ENCODE measurements at places on chromosomes 4 and X.
A peak's percentile ranks its signal among the peaks of the same experiment; 100 is the strongest.

DNA sequence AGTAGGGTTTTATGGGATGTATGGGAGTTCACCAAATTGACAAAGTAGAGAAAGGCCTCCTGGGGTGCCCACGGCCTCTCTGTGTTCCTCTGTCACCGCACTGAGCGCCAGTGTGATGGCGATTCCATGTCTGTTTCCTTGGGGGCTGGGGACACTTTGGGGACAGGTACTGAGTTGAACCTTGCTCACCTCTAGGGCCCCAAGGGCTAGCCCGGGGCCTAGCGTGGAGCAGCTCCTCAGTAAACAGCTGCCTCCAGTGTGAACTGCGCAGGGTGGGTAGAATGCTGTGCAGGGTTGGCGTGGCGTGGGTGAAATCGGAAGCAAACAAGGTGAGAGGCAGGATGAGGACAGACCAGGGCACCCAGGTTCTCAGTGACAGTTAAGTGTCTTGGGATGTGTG lies 97.8 kb downstream of the PPP2R2C start:
- no peak for DNase-seq

DNA sequence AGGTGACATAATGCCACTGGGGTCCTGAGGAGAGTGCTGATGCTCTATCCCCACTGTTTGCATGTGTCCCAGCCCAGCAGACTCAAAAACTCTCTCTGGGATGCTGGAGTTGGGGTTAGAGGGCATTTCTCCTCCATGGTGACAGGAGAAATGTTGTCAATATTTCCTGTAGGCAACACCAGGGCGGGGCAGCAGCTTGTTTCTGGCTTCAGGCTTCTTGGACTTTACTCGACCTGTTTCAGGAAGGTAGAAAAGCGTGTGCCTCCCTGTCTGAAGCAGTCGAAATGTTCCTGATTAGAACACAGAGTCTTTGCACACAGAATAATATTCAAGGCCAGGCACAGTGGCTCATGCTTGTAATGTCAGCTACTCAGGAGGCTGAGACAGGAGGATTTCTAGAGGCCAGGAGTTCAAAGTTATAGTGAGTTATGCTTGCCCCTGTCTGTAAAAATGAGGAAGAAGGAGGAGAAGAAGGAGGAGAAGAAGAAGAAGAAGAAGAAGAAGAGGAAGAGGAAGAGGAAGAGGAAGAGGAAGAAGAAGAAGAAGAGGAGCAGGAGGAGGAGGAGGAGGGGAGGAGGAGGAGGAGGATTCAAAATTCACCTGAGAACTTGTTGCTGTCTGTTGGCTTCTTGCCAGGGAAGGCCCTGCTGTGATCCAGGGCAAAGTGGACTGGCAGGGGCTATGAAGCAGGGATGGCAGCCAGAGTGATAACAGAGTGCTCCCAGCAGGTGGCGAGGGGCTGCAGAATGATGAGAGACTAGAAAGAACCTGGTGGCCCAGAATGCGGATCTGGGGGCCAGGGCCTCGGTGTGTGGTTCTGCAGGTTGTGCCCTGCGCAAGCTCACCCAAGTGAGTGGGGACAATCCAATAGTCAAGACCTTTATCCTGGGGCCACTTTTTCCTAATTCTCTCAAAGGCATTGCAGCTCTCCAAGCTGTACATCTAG lies 82.9 kb downstream of the RTL5 start:
- no peak for DNase-seq

- DNase-seq = no peak
Observed at GRCh38 chrX:12011075-12011474, 127.2 kb upstream of the FRMPD4 start.

- DNase-seq = no peak
Observed at GRCh38 chr4:181307824-181308223, 935.4 kb upstream of the TENM3 start.

DNA sequence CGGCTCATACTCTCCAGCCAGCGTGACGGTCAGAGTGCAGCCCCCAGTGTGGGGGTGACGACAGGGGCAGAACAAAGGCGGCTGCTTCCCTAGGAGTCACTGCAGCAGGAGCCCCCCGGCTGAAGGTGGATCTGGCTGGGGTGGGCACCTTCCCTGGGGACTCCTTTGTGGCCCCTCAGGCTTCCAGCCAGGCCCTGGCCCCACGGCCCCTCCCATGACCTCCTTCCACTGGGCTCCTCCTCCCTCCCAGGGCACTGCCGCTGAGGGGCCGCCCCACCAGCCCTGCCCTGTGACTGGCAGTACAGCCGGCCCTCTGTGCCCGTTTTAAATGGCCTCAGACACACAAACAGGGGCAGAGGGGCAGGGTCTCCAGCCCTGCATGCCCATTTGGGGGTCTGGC lies 61.9 kb downstream of the FAM53A start:
- DNase-seq = no peak

- peak; percentile 69 for DNase-seq
Observed at GRCh38 chr4:86359944-86360478, at the start of gene MAPK10. Gene MAPK10, minus strand, starts transcription at chr4:86360053.

DNA sequence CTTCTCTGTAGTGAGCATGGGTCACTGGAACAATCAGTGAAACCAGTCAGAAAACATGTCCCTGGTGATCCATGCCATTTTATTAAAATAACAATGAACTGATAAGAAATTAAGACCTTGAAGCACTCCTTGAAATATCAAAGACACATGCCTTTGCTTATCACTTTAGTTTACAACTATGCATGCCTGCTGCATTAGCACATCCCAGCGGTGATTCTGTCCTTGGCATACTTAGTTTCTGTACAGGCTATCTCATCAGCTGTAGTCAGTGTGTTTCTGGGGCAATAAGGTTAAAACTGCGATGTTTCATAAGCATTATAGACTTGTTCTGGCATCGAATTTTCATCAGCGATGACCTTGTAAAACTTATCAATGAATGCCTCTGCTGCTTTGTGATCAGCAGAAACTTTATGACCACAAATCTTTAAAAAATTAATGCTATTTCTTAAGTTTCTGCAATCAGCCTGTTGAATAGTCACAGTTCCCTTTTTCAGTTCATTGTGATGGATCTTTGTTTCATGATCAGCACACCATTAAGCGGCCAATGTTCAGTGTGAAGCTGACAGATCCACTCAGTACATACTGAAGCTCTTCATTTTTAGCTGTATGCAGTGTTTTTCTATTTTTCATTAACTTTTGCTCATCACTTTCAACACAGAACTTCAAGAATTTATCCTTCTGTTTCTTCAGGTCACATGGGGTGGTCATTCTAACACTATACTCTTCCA lies 150.5 kb downstream of the RNF150 start:
- no peak for DNase-seq

GRCh38 chrX:120476714-120477113 lies 7.6 kb upstream of the LAMP2 start:
- DNase-seq = no peak

GRCh38 chrX:112830540-112830939 lies 10.1 kb downstream of the AMOT start:
- no peak for DNase-seq
